ENCODE measurements at places on chromosomes 4 and X.
A peak's percentile ranks its signal among the peaks of the same experiment; 100 is the strongest.

DNA sequence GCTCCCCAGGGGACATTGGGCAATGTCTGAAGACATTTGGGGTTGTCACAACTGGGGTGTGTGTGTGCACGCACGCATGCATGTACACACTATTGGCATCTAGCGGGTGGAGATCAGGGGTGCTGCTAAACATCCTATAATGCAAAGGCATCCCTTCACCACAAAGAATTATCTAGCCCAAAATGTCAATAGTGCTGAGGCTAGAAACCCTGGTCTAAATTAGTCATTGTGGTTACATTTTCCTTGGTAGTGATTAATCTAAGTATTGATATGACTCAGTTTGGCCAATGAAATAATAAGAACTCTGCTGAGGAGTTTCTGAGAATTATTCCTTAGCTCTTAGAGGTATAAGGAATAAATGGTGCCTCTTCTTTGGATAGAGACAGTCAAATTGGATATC is 200.2 kb downstream of the CLCN4 start:
- no peak for DNase-seq

GRCh38 chr4:155679343-155679742 is 12.7 kb downstream of the GUCY1A1 start:
- no peak for DNase-seq

GRCh38 chr4:86279293-86279960 is 80.4 kb downstream of the MAPK10 start:
- no peak for DNase-seq

DNA sequence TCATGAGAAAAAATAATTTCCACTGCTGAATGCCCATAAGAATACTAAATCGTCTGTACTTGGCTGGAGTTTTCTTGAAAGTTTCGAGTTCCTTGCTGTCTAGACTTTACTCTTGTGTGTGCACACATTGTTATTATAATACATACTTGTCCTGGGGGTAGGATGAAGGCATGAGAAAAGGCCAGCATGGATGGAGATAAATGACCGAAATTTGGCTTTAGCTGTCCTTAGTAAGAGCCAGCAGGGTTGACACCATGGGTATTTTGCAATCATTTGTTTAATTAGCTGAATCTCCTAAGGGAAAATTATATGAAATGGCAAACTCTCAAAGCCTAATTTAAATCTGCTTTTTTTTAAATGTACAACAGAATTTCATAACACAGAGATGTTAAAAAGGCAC is 641.6 kb downstream of the ADGRL3 start:
- no peak for DNase-seq

DNA sequence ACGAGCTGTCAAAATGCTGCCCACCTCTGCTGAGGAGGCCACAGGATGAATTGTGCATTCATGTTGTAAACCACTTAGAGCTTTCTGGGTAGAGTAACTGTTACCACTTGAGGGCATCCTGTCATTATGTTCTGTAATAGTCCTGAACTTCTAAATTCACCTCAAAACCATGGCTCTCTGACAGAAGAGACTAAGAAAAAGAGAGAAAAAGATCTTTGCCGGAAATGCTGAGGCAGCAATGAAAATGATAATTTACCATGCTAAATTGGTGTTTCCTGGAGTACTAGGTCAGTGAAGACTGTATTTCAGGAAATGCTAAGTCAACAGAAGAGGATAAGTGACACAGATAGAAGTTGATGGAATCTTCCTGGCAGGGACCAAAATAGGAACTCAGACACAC is 942.3 kb upstream of the SLIT2 start:
- DNase-seq = no peak

DNA sequence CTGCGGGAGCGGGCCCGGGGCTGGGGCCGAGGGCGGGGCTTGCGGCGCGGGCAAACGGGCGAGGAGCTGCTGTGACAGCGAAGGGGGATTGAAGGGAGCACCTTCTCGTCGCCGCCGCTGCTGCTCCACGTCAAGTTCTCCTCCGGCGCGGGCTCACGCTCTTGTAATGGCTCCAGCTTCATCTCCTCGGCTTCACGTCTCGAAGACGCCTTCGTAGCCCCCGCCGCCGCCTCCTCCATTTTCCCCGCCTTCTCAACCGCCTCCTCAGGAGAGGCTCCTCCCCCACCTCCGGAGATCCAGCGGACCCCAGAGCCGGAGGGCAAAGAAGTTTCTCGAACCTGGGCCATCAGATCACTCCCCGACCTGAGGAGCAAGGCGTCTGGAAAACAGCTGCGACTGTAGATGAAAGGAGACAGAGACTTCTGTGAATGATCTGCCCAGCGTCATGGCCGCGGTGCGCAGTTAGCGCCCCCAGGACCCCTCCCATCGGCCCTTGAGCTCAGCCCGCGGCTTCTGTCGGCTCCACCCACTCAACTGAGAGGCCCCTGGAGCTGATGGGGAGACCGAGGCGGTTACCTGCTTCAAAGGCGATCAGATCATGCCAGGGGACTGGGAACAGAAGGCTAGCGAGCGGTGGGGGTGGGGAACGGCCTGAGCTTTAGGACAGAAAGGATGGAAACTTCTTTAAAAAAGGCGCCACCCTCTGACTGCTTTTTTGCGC is 895 bp downstream of the USP51 start:
- DNase-seq = peak; percentile 84

GRCh38 chr4:120704538-120704937 is 218.0 kb downstream of the PRDM5 start:
- DNase-seq = no peak

DNA sequence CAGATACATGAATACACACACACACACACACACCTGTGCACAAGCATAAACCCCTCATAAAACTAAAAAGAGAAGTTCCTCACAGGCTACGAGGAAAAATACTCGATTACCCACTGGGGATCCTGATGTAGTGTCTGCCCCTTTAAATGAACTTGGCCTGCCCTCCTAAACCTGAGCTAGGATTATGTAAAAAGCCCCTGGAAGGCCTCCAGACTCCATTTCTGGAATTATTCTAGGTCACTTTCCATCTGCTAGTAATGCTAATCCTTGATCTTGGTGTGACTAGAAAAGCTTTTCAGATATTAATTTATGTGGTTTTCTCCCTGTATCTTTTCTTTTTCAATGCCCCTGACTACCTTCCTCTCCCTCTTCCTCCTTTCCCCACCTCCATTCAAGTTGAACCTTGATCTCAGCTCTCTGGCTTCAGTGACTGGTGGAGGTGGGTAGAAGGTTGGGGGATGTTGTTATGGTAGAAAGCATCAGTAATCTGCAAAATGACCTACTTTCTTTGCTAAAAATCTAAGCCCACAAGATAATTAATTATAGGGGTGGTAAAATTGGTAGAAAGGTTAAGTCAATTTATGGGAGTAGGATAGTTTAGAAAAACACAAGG is 25.5 kb upstream of the ZNF330 start:
- DNase-seq = no peak

DNA sequence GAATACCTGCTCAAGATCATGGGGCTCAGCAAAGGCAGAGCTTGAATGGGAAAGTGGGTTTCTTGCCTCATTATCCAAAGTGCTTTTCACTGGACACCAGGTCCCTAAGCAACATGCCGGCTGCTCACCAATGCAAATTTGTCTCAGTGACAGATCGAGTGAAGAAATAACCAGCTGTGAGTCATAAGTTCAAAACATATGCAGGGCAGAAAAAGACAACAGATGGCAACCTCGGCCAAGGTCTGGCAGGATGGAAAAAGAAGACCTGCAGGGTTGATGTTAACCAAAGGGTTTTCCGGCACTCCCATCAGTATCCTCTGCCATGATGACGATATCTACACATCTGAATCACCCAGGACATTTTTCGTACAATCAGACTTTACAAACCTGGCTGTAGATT is 124.1 kb downstream of the AFAP1 start:
- DNase-seq = no peak
